ENCODE measurements at places on chromosomes 7 and 10.

DNA sequence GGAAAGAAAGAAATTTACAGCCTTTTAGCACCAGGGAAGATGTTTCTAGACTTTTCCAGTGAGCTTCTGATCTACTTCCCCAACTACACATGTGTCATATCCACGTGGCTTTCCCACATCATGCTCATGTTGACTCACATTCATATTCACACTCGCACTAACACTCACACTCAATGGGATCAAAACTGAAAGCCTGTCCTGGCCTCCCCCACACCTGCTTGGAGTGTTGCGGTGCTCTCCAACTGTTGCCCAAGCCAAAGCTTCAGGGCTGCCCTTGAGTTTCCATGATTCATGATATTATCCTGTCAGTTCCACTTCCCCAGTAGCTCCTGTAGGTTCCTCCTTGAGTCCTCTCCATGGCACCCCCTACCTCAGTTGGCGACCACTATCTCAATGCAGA lies 444.4 kb downstream of the GATA3 start:
- no peak for DNase-seq

GRCh38 chr7:7060828-7061599 lies 121.3 kb upstream of the C1GALT1 start:
- DNase-seq = no peak

- DNase-seq = no peak
Observed at GRCh38 chr10:98539578-98539977, 92.8 kb upstream of the HPS1 start.

DNA sequence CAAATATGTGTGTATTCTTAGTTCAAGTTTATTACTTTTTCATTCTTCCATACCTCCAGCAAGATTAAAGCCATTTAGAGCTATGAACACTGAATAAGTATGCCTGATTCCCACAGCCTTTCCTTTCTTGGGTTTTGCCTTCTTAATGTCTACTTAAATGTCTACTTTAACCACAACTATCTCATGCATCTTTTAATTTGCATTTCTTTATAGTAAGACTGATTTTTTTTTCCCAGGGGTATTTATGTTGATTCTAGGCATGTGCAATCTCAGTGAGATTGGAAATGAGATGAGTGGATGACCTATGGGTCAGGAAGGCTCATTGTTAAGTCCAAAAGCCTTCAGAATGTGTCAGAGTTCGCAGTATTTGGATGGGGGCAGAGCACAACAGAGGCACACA lies 3.6 kb downstream of the PCBD1 start:
- no peak for DNase-seq

GRCh38 chr7:82810558-82811259 lies 352.0 kb downstream of the PCLO start:
- DNase-seq = no peak

DNA sequence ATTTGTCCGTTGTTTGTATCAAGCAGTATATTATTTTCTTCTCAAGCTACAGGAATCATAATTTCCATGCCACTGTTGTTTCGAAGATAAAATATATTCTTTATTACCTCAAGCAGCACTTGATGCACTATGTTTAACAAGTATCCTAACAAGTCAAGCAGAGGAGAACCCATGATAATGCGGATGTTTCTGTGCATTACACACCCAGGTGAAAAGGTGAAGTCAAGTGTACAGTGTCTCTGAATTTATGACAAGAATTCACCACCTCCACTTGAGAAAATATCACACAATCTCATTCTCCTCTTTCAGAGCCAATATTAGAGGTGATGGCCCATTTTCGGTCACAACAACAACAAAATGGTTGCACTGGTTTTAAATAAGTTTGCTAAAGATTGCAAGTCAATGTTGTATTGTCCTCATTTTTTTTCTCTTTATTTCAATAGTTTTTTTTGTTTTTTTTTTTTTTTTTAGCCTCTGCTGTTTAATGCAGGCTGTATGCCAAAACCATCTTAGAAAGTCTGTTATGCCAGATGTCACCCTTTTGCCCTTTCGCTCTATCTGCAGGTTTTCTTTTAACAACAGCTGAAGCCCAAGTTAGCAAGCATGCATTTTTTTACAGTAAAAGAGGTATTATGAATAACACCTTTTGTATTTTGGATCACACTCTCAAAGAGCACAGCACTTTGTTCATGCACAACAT lies 568.7 kb upstream of the LRRN3 start:
- DNase-seq = no peak

DNA sequence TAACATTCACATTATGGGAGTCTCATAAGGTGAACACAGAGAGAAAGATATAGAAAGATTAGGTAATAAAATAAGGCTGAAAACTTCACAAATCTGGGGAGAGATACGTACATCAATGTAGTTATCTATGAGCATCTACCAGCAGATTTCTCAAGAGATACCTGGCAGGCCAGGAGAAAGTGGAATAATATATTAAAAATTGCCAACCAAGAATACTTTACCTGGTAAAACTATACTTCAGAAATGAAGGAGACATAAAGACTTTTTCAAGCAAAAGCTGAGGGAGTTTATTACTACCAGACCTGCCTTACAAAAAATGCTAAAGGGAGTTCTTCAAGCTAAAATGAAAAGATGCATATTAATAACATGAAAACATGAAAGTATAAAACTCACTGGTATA lies 78.8 kb upstream of the COMTD1 start:
- DNase-seq = no peak

- no peak for DNase-seq
Observed at GRCh38 chr10:117569610-117570390, 27.3 kb downstream of the EMX2 start.

- DNase-seq = no peak
Observed at GRCh38 chr7:106840342-106840741, 24.7 kb upstream of the PIK3CG start.

- DNase-seq = no peak
Observed at GRCh38 chr7:45031829-45032228, 31.8 kb downstream of the CCM2 start.

GRCh38 chr7:157832006-157832405 lies 495.2 kb downstream of the DNAJB6 start:
- DNase-seq = no peak

DNA sequence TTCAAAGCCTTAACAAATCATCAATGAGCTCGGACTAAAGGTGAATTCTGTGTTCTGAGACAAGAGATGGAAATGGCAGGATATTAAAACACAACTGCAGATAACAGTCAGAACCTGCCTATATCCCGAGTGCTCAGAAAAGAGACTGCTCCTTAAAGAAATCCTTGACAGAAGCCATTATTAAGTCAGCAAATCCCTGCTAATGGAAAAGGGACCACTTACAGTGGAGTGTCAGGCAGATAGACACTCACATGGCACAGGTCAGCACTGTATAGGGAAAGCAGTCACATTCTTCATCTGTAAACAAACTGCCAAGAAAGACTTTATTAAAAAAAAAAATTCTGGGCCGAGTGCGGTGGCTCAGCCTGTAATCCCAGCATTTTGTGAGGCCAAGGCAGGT lies 147.5 kb upstream of the LRRTM3 start:
- DNase-seq = no peak

GRCh38 chr10:69648461-69648860 lies 18.4 kb downstream of the FAM241B start:
- DNase-seq = no peak

- DNase-seq = no peak
Observed at GRCh38 chr7:47782792-47783191, 165.5 kb downstream of the PKD1L1 start.

DNA sequence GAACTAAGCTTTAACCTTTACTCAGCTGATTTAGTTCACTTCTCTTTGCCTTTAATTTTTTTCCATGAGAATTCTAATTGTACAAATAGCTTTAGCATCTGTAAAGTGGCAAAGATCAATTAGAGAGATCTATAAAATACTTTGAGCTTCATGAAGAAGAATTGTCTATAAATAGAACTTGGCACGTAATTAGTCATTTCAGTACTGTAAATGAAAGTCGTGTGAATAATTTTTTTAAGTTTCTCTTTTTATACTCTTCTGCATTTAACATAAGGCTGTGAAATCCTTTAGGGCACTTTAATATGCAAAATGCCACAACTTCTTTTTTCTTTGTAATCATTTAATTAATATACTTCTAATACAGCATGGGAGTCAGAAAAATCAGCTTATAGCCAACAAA lies 177.8 kb downstream of the CSTF2T start:
- DNase-seq = no peak

- no peak for DNase-seq
Observed at GRCh38 chr10:76278811-76279460, 847.5 kb downstream of the LRMDA start.

DNA sequence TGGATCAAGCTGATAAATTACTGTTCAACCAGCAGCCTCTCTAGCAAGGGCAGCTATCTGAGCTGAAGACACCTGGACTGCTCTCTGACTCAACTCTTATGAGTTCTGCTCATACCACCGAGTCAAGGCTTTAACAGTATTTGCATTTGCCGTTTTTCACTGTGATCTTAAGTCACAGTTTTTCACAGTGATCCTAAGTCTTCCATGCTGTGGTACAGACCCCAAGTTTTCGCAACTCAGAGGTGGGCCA lies 31.3 kb downstream of the PIP4K2A start:
- no peak for DNase-seq

DNA sequence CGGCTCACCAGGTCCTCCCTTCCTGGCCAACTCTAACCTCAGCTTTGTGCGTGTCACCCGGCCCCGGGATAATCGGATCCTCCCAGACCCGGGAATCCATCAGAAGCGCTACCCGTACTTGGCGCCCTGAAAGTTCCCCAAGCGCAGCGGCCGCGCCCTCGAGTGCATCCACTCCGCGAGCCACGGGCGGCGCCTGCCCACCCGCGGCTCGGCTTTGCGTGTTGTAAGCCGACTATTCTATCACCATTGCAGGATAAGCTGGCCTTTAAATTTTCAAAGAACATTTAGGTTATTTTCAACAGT lies 35.7 kb upstream of the EBLN1 start:
- DNase-seq = no peak

- DNase-seq = no peak
Observed at GRCh38 chr10:74120911-74121310, 29.7 kb downstream of the AP3M1 start.

DNA sequence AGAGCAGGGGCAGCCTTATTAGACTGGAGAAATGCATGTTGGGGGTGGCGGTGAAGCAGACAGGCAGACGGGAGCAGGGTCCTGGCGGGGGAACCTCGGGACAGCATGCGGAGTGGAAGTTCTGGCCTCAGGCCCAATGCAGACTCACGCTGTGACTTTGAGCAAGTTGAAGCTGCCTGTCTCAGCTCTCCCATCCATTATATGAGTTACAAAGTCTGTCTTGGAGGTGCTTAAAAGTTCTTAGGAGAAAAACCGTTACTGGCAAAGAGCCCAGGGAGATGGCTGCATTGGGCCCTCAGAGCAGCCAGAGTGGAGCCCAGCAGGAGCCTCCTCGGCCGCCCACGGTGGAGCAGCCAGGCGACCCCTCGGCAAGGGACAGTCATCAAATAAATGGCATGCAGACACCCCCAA lies 509.5 kb downstream of the PLXNA4 start:
- DNase-seq = no peak

DNA sequence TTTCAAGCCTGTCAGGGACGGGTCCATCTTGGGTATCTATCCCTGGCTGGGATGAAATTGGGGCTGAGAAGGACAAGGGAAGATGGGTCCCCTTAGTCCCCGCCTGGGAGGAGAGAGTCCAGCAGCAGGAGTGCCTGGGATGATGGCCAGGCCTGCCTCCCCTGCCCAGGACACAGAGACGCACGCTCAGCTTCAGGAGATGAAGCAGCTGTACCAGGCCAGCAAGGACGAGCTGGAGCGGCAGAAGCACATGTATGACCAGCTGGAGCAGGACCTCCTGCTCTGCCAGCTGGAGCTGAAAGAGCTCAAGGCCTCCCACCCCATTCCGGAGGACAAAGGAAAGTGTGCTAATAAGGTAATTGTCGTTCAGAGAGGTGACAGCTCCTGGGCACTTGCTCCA lies 15.4 kb downstream of the CCDC136 start:
- DNase-seq = no peak

DNA sequence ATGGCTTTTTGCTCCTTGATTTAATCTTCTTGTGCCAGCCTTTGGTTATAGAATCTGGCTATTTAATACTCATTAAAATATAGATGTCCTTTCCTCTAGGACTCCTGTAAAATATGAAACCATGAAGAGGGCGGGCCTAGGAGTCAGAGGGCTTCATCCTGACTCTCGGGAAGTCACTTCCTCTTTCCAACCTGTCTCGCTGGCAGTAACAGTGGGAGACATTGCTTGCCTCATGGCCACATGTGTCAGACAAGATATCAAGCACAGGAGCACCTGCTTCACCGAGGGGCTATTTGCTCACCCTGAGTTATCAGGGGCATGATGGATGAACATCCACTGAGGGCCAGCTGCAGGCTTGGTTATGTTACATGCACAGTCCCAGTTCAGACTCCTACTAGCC lies 31.0 kb downstream of the SLIT1 start:
- no peak for DNase-seq

DNA sequence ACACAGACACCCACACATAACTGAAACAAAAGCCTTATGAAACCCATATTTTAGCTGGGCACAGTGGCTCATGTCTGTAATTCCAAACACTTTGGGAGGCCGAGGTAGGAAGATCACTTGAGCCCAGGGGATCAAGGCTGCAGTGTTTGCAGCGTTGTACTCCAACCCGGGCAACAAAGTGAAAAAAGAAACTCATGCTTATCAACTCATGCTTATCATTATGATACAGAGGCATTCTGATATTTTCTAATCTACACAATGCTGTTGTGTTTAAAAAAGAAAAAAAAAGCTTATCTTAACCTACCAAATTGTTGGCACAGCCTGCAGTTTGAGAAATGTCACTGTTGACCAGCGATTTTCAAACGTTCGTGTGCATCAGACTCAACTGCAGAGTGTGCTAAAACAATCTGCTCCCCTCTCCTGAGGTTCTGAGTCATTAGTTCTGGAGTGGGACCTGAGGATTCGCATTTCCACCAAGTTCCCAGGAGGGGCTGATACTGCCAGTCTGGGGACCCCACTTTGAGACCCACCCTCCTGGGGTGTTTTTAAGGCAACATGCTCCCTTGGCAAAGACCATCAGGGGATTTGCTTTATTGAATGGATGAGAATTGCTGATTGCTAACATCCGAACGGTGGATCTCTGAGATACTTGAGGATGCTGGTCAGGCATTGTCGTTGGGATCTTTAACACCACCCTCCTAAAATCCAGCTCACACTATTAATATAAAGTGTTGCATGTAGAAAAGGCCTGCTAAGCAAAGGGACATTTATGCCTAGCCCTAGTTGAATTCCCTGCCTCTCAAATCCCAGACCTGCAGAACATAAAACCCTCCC lies 16.2 kb downstream of the CHST3 start:
- DNase-seq = no peak

- no peak for DNase-seq
Observed at GRCh38 chr7:33757050-33757449, 148.3 kb upstream of the BMPER start.

- no peak for DNase-seq
Observed at GRCh38 chr7:15463801-15464666, 97.8 kb downstream of the AGMO start.

GRCh38 chr7:151129960-151130591 lies 37.4 kb downstream of the GBX1 start:
- no peak for DNase-seq

DNA sequence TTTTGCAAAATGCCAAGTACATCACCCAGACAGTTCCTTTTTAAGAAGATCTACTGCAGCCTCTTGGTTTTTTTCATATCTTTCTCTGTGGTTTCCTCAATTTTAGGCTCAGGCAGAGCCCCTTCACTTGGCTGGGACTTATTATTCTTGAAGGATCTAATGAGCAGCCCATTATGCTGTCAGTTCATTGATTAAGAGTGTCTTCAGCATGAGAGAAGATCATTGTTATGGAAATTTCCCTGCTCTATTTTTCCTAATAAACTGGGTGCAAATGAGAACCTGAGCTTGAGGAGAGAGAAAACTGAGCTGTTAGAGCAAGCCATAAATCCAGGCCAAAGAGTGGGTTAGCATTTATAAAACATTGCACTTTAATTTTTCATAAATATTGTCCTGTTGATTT lies 146.5 kb downstream of the SEC23IP start:
- DNase-seq = no peak
